ENCODE measurements at places on chromosomes 13 and 19.

GRCh38 chr19:23800271-23800670, 41.6 kb upstream of the ZNF681 start:
- DNase-seq, result no peak

DNA sequence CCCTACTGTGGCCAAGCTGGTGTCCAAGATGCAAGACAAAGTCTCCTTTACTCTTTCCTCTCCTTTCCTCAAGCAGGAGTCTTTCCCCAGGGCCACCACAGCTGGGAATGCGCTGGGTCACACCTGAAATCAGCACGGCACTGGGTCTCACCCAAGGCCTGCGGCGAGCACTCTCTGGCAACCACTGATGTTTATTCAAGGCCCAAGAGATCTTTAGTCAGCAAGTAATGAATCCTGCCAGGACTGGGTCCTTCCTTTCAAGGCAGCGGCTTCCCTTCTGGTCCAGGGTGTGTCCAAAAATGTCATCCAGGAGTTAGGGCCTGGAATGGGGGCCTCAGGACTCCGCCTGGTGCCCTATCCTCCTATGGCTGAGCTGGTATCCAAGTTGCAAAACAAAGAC, 24.1 kb downstream of the BLOC1S3 start:
- no peak for DNase-seq

GRCh38 chr19:38361633-38362075, 12.7 kb upstream of the PSMD8 start:
- peak; percentile 83 for DNase-seq

DNA sequence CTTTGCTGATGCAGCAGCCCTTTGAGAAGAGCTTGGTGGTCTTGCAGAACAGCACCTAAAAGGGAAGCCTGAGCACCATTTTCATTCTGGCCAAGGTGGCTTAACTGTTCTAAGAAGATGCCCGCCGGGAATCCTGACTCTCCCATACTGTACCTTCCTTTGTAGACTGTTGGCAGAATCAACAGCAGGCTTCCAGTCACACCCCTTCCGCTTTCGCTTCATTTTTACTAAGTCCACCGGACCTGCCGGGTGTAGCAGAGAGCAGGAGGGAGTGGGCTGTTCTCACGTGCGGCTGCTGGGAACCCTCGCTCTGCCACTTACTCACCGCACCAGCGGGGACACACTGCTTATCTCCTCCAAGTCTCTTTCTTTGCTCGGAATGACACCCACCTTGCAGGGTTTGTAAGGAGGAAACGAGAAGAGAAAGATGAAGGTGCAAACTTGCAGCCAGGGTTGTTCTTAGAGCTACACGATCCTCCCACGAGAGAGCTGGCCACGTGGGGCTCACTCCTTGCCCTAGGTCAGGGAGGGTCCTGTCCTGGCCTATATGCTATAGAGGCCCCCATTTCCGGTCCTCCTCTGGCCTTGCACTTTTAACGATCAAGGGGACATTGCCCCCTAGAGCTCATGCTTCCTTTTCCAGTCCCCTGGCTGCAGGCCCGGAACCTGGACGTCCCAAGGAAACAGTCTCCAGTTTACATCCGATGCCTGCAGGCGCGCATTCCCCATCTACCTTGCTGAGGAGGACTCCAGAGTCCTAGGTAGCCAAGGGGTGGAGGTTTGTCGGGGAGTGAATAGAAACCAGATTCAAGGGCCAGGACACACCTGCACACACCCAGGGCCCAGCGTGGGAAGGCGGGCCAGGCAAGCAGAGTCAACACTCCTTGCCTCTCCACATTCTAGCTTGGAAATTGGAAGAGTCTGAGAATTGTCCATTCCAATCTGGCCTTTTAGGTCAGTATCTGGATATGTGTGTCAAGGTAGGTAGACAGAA, 453.6 kb downstream of the IRS2 start:
- no peak for DNase-seq

GRCh38 chr13:104976986-104977385, 1558.5 kb downstream of the EFNB2 start:
- no peak for DNase-seq

- DNase-seq, result no peak
Observed at GRCh38 chr13:41905600-41906254, 55.2 kb downstream of the VWA8 start.

DNA sequence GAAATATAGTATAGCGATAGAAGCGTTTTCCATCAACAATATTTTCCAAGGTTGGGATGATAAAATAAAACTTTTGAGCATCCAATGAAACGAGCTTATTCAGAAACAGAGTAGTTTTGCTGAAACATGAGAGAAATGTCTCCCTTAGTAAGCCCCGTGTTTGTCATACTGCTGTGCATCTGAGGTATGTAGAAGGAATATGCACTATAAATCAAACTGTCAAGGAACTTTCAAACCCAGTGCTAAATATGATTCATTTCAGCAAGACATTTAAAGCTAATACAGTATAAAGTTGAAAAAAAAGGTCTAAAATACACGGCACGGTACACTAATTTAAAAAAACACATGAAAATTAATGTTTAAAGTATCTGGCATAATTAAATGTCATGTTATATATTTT, 546.2 kb downstream of the SLITRK5 start:
- DNase-seq, result no peak

DNA sequence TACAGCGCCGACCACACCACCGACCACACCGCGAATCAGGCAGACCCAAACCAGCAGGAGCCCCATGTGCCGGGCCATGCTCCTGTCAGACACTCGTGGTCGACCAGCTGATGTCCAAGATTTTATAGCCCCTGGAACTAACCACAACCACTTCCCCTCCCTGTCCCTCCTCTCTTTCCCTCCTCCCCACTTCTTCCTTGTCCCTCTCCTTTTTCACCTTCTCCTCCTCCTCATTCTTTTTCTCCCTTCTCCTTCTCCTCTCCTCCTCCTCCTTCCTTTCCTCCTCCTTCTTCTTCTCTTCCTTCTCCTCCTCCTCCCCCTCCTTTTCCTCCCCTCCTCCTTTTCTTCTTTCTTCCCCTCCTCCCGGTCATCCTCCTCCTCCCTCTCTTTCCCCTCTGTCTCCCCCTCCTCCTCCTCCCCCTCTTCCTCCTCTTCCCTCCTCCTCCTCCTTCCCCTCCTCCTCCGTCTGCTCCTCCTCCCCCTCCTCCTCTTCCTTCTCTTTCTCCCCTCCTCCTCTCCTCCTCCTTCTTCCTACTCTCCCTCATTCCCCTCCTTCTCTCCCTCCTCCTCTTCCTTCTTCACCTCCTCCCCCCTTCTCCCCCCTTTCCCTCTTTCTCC, 670 bp downstream of the BSPH1 start:
- DNase-seq, result no peak

GRCh38 chr19:40279120-40279551, 6.0 kb downstream of the AKT2 start:
- no peak for DNase-seq

- no peak for DNase-seq
Observed at GRCh38 chr19:7382694-7383093, 34.0 kb downstream of the ARHGEF18 start.

GRCh38 chr13:37443538-37443937, 155.0 kb downstream of the POSTN start:
- no peak for DNase-seq

DNA sequence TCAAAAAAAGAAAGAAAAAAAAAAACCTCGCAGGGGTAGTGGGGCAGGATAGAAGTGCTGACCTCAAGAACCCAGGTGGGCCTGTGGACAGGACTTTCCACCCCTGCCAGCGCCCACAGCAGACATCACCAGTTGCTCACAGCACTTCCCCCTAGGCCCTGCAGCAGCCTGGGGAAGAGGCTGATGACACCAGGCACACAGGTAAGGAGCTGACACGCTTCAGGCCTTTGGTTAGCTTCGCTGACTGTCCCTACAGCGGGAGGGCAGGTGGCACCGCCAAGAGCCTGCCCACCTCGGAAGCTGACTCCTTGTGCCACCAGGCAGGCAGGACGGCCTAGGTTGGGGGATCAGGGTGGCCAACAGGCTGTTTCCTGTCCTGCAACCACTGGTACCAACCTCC, 8.9 kb downstream of the LONP1 start:
- DNase-seq, result no peak

- no peak for DNase-seq
Observed at GRCh38 chr13:113645329-113645728, 12.7 kb downstream of the ATP4B start.

- DNase-seq, result no peak
Observed at GRCh38 chr13:28408235-28408848, 86.6 kb downstream of the FLT1 start.

DNA sequence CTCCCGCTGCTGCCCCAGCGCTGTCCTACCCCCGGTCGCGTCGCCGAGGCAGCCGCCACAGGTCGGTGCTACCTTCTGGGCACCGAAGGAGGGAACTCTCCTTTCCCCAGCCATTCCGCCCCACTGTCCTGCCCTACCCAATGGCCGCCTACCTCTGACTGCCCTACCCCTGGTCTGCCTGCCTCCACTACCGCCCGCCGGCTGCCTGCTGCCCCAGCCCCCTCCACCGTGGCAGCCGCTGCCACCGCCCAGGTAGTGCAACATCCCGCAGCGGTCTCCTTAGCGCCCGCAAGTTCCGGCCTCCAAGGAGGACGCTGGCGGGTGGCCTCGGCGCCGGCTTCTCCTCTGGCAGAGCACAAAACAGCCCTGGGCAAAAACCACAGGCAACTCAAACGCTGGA, 1303.1 kb downstream of the UQCRFS1 start:
- DNase-seq, result no peak

DNA sequence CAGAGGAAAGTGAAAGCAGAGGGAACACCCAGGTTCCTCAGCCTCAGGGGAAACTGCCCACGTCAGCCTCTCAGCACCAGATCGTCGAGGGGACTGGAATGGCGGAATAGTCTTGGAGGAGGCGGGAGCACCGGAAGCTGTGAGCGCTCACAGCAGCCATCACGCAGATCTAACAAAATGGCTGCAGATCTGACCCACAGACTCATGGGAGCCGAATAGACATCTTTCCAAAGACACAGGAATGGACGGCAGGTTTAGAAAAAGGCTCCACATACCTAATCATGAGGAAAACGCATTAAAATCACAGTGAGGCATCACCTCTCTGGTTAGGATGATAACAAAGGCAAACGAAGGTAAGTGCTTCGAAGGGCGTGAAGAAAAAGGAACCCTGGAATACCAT, 11.8 kb upstream of the LILRA2 start:
- no peak for DNase-seq

DNA sequence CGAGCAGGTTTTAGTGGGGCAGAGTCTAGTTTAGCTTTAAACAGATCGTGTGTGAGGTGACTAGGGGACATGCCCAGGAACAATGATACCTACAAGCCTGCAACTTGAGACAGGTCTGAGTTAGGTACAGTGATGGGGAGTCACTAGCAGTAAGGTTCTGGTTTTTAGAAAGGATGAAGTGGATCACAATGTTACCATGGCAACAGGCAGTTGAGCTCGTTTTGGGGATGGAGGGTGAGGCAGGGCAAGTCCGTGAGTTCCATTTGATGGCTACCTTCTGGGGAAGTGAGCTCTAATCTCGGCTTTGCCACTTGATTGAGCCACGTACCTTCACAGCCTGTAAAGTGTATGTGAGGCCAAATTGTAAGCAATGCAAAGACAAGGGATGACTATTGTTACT, 76.0 kb upstream of the GTF3A start:
- DNase-seq, result no peak

DNA sequence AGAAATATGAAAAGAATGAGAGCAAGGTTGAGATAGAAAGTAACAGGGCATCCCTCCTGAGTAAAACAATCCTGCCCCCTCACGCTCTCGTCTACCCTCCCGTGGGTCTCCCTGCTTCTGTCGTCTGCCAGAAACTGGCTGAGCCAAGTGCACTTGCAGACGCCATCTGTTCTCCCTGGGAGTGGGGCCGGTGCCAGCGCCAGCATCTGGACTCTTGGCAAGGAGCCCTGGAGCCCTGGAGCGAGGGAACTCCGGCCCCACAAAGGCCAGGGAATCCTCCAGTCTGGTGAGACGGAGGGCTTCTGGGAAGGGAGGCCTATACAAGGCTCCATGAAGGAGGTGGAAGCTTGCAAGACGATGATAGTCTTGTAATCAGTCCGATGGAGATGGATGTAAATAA, 2.3 kb upstream of the TMEM91 start:
- no peak for DNase-seq

GRCh38 chr13:23450340-23451046, 17.0 kb upstream of the SACS start:
- DNase-seq, result no peak

DNA sequence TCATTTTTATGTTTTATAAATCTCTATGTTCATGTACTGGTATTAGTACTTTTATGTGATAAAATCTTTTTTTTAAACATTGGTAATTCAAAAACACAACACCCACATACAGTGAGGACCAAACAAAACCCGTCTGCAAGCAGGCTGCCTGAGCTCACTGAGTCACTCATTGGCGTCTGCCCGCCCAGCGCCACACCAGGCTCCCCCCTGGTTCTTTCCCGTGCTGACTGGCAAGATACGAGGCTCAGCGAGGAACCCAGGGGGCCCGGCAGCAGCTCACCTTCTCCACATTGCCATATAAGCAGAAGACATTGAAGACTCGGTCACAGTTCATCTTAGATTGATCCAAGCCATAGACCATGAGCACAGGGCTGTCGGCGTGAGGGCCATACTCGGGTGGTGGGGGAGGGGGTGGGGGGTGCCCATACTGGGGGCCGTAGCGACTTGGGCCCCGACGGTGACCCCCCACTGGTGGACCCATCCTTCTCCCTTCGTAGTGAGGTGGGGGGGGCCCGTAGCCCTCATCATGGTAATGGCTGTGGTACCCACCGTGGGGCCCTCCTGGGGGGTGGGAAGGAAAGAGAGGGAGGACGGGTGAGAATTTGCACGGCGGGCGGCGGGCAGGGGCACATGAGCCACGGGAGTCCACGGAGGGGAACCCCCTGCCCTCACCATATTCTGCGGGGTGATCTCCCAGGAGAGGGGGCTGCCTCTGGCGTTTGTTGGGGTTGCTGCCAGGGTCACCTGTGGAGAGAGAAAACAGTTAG, 8.4 kb upstream of the ECH1 start:
- no peak for DNase-seq

DNA sequence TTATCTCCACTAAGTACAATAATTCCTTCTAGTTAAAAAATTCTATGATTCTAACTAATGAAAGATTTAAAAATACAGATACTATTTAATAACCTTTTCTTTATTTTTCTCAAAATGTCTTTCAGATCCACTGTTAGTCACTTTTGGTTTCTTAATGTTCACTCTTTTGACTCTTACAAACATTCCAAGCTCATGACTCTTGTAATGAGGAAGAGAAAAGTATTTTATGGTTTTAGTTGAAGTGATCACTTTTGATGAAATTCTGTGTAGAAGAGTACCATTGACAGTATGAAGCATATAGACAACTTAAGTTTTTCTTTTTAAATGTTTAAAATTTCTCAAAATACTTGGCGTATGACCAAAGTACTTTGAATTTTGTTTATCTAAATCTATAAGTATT, 27.8 kb downstream of the COG3 start:
- no peak for DNase-seq

DNA sequence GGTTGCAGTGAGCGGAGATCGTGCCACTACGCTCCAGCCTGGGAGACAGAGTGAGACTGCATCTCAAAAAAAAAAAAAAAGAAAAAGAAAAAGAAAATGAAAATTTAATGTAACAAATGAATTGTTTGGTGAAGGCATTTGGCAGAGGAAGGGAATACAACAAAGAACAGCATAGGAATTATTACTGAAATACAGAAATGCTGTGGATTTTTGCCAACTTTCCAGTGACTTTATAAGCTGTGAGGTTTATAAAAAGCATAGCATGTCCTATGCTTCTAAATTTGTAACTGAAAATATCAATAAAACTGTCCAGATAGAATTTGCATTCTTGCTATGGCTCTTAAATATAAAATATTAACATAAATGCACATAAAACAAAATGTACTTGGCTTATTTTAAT, 112.9 kb upstream of the IRS2 start:
- DNase-seq, result no peak

GRCh38 chr19:19193926-19194325, 1.9 kb downstream of the RFXANK start:
- DNase-seq, result no peak

- peak; percentile 43 for DNase-seq
Observed at GRCh38 chr13:114339857-114340534, 25.7 kb downstream of the CHAMP1 start.
